ENCODE measurements at places on chromosomes 2 and 18.

DNA sequence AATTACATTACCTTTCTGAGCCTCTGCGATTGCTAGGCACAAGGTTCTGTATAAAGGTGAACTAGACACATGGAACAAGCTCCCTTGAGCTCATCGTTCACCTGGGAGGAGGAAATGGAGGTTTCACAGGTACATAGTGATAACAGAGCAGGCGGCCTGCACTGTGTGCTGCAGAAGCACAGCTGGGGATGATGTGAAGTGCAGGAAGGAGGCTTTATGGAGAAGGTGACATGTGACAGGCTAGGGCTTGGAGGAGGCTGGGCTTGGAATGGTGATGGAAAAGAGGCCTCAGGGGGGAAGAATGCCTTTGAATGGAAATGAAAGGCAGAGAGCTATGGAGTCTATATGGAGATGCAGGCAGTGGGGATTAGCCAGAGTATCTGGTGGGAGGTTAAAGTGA lies 22.9 kb downstream of the MARCHF4 start:
- no peak for DNase-seq

DNA sequence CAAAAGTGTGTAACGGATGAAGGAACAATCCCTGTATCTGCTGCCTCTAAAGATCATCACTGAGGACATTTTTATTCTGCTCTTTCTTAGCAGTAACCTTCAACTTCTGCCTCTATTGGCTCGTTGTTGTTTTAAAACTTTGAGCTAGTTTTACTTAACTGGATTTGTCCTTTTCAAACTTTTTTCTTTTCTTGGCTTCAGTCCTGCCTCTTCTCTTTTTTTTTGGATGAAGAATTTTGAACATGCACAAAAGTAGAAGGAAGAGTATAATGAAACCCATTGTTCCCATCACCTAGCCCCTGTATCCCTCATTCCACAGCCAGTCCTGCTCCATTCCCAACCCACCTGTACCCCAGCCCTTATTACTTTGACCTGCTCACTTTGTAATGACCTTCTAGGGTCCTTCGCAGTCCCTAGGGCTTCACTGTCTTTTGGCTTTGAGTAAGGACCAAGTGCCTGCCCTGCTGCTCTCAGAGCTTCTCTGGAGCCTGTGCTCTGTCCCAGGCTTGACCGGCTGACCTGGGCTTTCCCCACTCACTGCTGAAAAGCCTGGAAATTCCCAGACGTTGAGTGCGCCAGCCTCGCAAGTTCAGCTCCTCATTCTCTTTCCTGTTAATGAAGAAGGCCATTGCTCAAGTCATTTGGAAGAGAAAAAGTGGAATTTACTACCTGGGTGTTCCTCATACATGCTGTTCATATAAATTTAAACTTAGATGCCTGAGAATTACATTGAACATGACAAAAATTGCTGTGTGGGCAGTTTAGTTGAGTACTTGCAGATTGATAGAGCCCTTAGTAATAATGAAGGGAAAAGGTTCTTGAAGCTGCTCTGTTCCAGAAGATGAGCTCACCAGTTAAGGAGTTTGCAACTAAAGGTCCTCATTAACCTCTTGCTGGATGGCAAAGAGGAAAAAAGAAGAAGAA lies 149.3 kb upstream of the ALPP start:
- no peak for DNase-seq

- no peak for DNase-seq
These were observed 63.3 kb upstream of the CSRNP3 start for GRCh38 chr2:165406173-165406572.

DNA sequence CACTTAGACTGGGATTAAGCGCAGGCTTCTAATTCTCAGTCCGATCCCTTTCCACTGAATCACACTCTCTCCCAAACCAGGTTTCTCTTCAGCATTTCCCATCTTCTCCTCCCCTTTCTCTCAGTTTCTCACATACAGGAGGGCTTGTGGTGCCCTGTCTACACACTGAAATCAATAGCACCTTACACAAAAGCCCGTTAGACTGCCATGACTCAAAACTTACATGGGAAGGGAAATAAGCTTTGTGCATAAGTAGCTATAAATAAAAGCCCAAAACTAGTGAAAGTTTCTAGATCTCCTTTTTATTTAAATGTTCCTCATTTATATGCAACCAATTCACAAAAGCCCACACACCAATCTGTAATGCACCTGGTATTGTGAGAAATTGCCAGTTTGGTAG lies 318.4 kb downstream of the TXNL1 start:
- no peak for DNase-seq

DNA sequence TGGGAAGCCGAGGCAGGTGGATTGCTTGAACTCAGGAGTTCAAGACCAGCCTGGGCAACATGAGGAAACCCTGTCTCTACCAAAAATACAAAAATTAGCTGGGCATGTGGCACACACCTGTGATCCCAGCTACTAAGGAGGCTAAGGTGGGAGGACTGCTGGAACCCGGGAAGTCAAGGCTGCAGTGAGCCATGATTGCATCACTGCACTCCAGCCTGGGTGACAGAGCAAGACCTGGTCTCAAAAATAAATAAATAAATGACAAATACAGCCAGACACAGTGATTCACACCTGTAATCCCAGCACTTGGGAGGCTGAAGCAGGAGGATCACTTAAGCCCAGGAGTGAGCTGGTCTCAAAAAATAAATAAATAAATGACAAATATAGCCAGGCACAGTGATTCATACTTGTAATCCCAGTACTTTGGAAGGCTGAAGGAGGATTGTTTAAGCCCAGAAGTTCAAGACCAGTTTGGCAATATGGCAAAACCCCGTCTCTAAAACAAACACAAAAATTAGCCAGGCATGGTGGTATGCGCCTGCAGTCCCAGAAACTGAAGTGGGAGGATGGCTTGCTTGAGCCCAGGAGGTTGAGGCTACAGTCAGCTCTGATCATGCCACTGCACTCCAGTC lies 6.2 kb downstream of the KANSL3 start:
- DNase-seq: no peak

DNA sequence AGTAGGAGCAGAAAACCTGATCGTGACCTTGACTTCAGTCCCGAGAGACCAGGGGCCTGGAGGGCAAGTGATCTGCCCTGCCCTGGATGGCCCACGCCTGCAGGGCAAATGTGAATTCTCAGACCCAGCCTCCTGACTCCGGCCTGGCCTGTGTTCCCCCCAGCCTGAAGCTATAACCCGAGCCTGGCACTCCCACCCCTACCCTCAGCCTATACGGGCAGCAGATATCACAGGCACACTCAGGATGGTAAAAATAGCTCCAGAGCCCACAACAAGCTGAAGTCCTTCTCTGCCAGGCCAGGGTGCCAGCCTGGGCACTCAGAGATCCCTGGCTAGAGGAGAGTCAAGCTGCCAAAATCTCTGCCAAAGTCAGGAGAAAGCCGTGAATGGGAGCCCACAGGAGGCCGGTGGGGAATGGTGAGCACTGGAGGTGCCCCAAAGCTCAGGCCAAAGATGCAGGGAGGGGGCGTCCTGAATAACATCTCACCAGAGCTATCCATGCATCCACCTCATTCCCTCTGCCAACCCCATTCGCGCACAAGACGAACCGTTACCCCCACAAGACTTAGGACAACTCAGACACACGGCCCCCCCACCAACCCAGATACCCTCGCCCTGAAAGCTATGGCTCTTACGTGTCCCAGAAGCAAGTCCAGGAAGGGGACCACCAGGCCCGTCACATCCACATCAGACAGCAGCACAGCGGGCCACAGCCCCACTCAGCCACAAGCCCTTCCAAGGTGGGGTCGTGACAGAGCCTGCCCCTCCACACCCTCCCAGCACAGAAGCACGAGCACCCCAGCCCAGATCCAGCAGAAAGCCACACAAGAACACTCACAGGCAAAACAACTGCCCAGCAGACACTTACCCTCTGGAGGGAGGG lies 144.9 kb downstream of the TNS1 start:
- DNase-seq: no peak

GRCh38 chr2:240905176-240905781 lies 857 bp upstream of the CROCC2 start:
- no peak for DNase-seq

DNA sequence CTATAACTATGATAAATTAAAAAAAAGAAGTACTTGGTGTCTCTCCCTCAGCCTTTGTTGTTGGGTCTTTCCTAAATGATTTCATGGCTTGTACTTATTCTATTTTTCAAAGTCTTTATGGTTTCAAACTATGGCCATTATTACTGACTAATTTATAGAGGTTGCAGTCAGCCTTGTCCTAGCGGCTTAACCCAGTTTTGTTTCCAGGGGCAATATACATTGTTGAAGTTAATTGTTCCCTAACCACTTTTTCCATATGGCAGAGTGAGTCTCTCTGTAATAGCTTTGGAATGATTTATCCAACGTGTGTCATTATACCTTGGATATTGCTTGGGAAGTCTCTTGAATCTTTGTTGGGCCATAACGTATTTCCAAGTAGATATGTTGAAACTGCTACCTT lies 408.8 kb downstream of the HRH4 start:
- DNase-seq: no peak

DNA sequence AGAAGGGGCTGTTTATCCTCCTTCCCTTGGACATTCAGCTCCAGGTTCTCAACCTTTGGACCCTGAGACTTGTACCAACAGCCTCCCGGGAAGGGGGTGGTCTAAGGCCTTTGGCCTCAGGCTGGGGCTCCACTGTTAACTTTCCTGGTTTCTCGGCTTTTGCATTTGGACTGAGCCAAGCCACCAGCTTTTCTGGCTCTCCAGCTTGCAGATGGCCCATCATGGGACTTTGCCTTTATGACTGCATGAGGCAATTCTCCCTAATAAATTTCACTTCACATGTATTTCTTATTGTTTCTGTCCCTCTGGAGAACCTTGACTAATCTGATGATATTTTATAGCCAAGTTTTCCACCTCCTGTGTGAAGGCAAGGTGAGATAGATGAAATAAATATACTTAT lies 180.8 kb downstream of the PPP1R1C start:
- DNase-seq: no peak

DNA sequence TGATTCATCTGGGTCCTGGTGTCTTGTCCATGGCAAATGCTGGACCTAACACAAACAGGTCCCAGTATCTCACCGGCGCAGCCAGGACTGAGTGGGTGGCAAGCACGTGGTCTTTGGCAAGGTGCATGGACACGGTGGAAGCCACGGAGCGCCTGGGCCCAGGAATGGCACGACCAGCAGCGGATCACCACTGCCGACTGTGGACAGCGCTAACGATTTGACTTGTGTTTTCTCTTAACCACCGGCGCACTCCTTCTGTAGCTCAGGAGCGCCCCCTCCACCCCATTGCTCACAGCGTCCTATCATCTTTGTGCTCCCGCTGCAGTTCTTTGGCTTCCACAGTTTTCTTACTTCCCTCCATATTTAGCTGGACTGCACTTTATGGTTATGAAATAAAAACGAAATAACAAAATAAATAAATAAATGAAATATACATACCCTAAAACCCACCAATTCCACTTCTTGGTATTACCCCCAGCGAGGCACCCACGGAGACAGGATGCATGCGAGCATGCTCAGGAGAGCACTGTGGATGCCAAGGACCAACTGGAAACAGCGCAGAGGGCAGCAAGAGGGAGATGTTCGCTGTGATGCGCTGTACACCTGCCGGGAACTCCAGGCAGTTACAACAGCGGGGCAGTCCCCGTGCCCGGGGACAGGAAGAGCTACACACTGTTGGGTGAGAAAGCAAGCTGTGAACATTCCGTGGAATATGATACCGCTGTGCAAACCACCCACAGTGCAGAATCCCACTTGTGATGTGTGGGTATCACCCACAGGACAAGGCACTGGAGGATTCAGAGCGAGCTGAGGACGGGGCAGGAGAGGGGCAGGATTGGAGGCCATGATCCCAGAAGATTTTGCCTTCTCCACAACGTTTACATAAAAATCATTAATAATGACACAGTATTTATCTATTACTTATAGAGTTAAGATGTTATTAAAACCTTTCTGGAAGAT lies 7.0 kb upstream of the CIDEA start:
- DNase-seq: no peak

DNA sequence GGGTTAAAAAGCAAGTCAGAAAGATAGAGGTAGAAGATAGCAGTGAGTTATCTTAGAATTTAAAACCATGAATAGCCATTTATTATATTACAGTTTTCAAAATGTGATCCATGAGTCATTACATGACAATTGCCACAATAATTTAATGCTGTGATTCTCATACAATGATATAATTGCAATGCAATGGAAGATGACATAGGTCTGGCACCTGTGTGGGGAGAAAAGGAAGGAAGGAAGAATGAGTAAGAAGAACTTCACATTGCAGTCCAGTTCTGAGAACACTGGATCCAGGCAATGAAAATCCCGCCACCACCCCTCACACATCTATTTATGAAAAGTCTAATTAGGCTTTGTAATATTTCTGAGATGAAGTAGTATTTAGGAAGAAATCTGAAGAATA lies 738.1 kb upstream of the LINC00305 start:
- no peak for DNase-seq

GRCh38 chr2:11553661-11554398 lies 20.0 kb downstream of the GREB1 start:
- no peak for DNase-seq

- DNase-seq: no peak
These were observed 46.0 kb downstream of the ADCY3 start for GRCh38 chr2:24874035-24874434.

DNA sequence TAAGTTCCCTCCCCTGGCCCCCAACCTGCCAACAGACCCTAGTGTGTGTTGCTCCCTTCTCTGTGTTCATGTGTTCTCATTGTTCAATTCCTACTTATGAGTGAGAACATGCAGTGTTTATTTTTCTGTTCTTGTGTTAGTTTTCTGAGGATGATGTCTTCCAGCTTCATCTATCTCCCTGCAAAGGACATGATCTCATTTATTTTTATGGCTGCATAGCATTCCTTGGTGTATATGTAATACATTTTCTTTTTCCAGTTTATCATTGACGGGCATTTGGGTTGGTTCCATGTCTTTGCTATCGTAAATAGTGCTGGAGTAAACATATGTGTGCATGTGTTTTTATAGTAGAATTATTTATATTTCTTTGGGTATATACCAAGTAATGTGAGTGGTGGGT lies 602.2 kb downstream of the DSC3 start:
- no peak for DNase-seq

- no peak for DNase-seq
These were observed 50.0 kb upstream of the TMEM178A start for GRCh38 chr2:39615675-39616074.

DNA sequence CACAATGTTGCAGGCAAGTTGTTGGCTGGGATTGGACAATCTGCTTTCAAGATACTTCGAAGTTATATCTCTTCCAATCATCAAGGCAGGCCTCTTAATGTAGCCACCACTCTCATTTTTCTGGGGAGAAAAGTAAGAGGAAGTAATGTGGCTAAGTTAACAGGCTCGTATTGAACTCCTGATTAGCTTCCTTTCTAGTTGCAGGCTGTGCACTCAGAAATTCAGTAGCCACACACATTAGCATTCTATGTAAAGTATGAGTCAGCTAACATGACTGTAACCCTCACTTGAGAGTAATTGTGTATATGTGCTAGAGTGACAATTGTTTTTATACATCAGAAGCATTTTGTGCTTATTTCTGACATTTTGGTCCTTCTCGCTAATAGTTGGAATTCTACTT lies 3.3 kb downstream of the TWSG1 start:
- DNase-seq: no peak

DNA sequence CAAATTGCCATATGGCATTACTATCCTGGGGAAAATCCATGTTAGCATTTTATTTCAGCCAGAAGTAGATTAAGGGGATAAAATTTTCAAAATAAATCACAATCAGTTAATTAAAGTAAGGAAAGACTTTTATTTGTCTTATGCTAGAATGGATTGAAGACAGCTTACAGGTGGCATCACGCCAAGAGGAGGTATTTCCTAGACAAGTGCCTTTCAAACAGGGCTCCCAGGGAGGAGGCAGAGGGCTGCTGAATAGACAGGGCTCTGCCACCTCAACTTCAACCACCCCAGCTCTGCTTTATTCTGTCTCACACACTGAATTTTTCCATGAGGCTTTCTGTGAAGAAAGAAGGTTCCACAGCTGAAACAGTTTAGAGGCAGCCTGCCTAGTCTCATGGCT lies 12.2 kb downstream of the CCDC68 start:
- DNase-seq: no peak

All from stimulated activated CD4-positive, alpha-beta T cell treated with anti-CD3 and anti-CD28 coated beads, Interleukin-1b, Interleukin-23, amount 100 ng/mL, for 24 hours (primary cell).